Stimulated activated CD4-positive, alpha-beta T cell treated with anti-CD3 and anti-CD28 coated beads, Interleukin-4, amount 100 ng/mL, for 1 hour (primary cell): ENCODE measurements at places on chromosomes 16 and 17.

DNA sequence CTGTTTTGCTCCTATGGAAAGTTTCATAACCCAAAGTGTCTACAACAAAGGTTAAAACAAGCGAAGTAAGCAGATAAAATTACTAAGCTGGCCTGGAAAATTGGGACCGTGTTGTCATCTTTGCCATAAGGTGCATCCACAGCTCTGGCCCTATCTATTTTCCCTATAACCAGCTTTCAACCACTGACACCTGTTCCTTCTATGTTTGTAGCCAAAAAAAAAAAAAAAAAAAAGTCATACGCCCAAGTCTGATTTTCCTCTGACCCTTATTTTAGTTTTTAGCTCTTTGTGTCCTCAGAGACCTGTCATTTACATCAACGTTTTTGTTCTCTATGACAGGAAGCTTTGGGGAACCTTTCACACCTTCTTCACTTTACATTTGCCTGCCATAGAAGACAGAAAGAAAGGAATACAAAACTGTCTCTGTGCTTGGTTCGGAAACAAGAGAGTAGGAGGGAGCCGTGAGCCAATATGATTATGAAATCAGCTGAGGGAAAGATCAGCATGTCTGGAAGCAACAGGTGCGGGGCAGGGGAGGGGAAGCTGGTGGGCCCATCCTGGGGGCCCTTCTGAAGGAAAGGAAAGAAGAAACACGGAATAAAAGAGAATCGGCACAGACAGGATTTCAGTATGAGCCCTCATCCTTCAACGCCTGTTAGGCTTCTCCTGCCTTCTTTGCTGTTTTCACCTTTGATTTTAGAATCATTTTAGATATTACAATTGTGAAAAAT lies 8.5 kb downstream of the HS3ST3A1 start:
- no peak for DNase-seq

- no peak for DNase-seq
These were observed 22.9 kb downstream of the KLHDC4 start for GRCh38 chr16:87742781-87743490.

- DNase-seq, result no peak
These were observed 1.2 kb downstream of the NFATC3 start for GRCh38 chr16:68086336-68086841.

DNA sequence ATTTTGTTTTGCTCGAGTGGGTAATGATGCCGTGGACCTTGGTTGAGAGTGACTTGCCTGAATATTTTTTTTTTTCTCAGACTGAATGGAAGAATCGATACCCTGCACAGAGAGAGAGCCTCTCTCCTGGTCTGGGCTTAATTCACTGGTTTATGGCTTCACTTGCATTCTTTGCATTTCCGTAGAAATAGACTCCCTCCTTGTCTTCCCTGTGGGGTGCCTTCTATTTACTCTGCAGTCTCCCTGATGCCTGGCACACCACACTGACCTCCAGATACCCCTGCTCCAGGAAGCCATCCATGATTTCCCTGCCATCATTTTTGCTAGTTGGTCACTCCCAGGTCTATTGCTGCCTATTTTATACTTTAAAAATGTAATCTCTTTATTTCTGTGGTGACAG lies 238.0 kb downstream of the SNX29 start:
- no peak for DNase-seq

DNA sequence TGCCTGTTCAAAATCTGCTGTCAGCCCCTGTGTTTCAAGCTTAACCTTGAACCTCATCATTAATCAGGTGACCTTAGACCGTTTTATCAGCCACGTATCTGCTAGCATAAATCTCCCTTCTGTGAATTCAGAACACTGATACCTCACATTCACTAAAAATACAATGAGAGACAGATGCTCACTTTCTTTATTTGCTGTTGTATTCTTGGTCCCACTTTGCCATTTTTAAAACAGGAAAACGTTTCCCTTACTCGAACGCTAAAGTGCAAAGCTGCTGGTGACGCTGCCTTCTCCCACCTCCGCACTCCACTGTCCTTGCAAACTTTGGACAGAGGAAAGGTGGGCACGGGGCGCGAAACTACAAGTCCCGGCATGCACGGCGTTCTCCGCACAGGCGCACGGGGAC lies 220 bp upstream of the ARHGAP44 start:
- peak; percentile 8 for DNase-seq

- no peak for DNase-seq
These were observed 303.5 kb downstream of the FOXL1 start for GRCh38 chr16:86881861-86882273.

DNA sequence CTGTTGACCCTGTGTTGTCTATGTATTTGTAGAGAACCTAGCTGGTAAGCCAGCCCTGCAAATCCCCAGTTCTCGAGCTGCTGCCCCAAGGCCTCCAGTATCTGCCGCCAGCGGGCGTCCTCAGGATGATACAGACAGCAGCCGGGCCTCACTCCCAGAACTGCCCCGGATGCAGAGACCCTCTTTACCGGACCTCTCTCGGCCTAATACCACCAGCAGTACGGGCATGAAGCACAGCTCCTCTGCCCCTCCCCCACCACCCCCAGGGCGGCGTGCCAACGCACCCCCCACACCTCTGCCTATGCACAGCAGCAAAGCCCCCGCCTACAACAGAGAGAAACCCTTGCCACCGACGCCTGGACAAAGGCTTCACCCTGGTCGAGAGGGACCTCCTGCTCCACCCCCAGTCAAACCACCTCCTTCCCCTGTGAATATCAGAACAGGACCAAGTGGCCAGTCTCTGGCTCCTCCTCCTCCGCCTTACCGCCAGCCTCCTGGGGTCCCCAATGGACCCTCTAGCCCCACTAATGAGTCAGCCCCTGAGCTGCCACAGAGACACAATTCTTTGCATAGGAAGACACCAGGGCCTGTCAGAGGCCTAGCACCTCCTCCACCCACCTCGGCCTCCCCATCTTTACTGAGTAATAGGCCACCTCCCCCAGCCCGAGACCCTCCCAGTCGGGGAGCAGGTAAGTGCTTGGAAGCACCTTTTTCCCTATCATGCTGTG lies 23.1 kb upstream of the CDC6 start:
- DNase-seq, result no peak

DNA sequence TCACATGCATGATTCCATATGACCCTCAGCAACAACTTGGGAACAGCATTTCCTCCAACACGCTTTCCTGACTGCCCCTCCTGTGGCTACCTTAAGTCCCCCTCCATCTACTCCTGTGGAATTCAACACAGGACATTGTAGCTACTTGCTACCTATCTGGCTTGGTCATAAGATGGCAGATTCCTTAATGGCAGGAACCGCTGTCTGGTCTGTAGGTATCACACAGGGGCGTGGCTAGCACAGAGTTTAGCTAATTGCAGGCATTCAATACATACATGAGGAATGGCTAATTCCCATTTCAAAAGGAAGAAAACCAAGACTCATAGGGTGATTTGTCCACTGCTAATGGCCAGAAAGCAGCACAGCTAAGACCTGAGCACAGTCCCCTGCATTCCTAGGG lies 8.6 kb downstream of the LRRC59 start:
- no peak for DNase-seq

DNA sequence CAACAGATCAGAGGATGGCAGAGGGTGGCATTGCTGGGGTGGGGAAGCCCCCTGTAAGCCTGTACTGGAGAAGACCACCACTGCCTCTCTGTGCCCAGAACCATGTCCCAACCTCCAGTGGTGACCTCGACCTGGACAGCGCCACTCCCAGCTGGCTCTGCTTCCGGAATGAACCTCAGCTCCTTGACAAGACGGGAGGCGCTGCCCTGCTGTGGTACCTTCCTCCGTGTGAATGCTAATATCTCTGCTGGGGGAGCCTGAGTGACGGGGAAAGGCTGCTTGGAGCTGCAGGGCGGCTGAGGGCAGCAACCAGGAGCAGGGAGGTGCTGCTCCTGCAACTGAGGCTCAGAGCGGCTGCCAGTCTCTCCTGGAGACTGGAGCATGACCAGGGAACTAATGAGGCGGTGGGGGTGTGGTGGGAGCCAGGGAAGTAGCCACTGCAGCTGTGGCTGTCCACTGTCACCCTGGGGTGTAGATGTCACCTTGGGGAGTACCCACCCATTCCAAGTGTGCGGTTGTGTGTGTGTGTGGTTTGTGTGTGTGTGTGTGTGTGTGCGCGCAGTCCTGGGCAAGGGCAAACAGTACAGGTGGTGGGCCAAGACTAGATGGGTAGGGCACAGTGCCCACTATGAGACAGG lies 6.2 kb downstream of the PRCD start:
- DNase-seq, result no peak

DNA sequence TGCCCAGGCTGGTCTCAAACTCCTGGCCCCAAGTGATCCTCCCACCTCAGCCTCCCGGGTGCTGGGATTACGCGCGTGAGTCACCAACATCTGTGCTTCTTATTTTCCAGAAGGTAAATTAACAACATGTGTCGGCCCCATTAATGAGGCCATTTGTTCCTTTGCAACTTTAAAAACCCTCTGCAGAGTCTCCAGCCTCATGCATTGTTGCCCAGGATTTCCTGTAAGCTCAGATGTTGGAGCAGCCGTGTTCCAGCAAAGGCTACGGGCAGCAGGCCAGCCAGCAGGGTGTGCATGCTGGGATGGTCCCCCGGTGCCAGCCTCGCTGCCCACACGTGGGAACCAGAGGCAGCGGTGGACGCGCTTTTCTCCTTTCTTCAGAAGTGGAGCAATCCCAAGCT lies 19.1 kb upstream of the HEXD start:
- DNase-seq, result no peak

DNA sequence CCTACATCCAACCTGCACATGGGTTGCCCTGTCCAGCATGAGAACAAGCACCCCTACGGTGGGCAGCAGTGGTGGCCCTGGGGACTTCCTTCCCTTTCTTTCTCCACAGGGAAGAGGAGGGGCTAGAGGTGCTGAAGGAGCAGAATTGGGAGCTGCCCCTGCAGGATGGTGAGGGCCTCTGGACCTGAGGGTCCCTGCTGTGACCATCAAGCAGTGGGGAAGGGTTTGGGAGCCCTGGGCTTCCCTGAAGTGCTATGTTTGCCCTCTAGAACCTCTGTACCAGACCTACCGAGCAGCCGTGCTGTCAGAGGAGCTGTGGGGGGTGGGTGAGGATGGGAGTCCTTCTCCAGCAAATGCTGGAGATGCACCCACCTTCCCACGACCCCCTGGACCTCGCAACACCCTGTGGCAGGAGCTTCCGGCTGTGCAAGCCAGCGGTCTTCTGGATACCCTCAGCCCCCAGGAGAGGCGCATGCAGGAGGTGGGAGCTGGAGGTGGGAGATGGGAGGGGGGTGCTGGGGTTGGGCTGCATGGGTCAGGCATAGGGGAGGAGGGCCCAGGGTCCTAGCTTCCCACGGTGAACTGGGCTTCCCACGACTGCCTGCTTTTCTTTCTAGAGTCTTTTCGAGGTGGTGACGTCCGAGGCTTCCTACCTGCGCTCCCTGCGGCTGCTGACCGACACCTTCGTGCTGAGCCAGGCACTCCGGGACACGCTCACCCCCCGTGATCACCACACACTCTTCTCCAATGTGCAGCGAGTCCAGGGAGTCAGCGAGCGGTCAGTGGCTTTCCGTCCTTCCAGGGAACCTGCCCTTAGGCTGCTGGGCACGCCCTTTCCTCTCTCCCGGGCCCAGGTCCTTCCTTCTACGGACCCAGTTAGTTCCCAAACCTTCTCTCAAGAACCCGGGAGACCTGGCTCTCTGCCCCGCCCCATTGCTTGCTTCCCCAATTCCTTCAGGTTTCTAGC lies 5.0 kb downstream of the ARHGEF15 start:
- no peak for DNase-seq
